ENCODE measurements at places on chromosomes 1 and 21.

DNA sequence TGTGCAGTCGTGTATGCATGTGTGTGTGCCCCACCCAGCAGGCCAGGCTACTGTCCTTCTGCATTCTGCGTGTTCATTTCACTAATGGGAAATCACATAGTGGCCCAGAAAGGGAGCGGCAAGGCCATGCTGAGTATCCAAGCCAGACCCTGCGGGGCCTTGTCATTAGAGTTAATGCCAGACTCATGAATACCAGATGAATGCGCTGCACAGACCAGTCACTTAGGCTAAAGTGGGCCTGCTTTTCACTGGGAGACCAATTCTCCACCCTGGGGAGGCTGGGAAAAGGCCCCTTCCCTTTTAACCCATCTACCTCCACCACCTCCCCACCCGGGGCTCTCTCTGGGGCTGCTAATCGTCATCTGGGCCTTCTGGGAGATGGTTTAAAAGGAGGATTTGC lies 17.0 kb upstream of the GRIK3 start:
- DNase-seq, result no peak

DNA sequence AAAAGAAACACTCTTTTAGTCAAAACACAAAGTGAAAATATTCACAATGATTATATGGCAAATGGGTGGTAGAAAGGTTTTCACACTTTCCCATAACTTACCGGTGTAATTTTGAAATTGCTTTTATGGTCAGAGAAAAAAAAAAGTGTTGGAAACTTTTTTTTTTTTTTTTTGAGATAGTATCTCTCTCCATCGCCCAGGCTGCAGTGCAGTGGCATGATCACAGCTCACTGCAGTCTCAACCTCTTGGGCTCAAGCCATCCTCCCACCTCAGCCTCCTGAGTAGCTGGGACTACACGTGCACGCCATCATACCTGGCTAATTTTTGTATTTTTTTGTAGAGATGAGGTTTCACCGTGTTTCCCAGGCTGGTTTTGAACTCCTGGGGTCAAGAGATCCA lies 3.3 kb downstream of the IFNGR2 start:
- no peak for DNase-seq

DNA sequence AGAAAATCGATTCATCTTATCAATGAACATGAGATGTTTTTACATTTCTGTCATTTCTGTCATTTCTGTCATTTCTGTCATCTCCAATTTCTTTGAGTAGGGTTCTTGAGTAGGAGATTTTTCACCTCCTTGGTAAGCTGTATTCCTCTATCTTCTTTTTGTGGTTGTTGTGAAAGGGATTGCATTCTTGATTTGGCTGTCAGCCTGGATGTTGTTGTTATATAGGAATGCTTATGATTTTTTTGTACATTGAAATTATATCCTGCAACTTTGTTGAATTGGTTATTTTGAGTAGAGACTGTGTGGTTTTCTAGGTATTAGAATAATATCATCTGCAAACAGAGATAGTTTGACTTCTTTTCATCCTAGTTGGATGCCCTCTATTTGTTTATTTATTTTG lies 1233.7 kb downstream of the PLA2G4A start:
- no peak for DNase-seq

DNA sequence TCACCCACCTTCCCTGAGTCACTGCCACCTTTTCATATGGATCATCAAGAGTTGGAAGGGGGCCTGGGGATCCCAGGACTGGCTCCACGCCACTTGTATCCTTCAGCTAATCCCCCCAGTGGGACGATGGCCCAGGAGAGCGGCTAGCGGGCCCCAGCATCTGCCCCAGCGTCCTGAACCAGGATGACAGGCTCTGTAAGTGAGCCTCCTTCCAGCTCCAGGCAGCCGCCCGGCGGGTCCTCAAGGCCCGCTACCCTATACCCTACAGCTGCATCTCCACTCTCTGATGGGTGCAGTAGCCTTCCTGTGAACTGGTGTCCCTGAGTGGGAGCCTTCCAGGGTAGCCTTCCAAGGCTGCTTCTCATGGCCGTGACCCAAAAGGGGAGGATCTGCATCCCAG lies 183.1 kb downstream of the ATG4C start:
- no peak for DNase-seq

DNA sequence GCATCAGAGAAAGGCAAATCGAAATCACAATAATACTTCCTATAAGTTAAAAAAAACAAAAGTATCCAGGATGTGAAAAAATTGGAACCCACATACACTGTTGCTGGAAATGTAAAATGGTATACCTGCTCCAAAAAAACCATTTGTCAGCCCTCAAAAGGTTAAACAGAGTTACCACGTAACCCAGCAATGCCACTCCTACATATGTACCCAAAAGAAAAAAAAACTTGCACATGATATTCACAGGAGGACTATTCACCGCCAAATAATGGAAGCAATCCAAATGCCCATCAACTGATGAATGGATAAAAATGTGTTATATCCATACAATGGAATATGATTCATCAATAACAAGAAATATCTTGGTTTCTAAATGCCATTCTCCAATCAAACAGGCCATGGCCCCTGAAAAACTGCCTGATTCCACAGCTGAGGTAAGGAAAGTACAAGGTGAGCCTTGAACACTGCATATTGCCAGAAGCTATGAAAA lies 38.8 kb upstream of the PSMG1 start:
- no peak for DNase-seq

- DNase-seq, result peak; percentile 36
These were observed 1.0 kb downstream of the ANGEL2 start for GRCh38 chr1:213014642-213015041.

DNA sequence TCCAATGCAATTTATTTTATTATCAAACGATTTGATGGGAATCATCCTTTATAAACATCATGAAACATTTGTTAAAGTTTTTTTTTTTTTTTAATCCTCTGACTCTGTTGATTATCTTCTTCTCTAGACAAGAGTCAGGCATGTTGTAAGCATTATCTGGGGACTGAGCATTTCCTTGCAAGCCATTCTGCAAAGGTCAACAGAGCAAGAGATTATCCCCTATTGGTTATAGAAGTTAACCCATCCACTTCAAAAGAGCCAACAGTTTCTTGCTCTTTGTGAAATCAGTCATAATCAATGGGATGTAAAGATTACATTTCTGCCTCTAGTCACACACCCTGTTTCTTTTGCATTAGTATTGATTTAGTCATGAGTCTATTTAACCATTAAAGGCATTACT lies 368.8 kb upstream of the ADGRL4 start:
- no peak for DNase-seq

DNA sequence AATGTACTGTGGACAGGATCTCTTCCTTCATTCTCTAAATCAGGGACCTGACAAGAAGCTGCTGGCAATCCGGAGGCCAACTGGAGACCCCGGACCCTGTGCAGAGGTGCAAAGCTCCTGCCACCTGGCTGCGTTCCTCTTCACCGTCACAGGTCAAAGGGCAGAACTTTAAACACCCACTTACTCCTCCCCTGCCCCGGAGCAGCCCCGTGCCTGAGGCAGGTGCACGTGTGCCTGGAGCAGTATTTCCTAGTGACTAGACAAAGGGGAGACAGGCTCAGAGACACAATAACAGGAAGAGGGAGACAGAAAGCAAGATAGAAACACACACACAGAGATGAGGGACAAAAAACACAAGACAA lies 6.6 kb upstream of the PIGC start:
- DNase-seq, result no peak

- DNase-seq, result no peak
These were observed 142.3 kb upstream of the KCNE2 start for GRCh38 chr21:34221331-34222030.

DNA sequence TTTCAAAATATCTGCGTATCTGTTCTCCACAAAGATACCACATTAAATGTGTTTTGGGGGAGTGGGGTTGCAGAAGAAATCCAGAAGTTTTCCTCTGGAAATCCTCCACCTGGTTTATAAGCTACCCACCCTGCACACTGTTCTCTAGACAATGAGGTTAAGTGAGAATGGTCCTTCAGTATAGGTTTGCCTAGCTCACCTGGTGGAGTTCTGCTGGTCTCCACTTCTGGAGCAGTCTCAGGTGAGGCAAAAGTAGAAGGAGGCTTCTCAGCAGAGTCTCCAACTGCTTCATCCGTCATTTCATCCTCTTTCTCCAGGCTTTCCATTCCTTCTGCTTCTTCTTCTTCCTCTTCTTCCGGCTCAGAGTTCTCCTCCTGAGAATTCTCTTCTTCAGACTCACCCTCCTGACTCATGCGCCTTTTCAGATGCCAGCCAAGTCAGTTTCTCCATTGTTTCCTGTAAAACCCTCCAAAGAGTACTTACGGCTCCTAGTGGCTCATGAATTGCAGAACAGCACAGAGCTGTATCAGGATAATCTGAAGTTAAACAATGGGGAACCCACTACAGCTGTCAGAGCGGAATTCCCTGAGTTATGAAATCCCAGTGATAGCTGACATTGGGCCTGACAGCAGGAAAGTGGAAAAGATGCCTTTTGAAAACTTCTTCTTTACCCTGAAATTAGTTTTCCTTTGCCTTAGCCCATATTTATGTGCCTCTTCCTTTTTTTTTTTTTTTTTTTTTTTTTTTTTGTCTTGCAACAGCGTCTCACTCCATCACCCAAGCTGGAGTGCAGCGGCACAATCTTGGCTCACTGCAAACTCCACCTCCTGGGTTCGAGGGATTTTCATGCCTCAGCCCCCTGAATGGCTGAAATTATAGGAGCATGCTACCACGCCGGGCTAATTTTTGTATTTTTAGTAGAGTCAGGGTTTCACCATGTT lies 38.5 kb downstream of the MSTO1 start:
- DNase-seq, result peak; percentile 64

DNA sequence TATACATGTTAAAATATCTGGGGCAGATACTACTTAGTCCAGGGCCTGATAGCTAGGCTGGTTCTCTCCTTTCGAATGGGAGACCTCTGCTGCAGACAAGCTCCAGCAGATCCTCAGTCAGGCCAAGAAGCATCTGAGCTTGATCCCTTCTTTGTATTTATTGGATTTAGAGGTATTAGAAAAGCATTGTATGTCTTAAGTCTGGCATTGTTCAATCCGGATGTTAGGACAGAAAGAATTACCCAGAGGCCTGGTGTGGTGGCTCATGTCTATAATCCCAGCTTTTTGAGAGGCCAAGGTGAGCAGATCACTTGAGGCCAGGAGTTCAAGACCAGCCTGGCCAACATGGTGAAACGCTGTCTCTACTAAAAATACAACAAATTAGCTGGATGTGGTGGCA lies 21.2 kb upstream of the EYA3 start:
- DNase-seq, result no peak

DNA sequence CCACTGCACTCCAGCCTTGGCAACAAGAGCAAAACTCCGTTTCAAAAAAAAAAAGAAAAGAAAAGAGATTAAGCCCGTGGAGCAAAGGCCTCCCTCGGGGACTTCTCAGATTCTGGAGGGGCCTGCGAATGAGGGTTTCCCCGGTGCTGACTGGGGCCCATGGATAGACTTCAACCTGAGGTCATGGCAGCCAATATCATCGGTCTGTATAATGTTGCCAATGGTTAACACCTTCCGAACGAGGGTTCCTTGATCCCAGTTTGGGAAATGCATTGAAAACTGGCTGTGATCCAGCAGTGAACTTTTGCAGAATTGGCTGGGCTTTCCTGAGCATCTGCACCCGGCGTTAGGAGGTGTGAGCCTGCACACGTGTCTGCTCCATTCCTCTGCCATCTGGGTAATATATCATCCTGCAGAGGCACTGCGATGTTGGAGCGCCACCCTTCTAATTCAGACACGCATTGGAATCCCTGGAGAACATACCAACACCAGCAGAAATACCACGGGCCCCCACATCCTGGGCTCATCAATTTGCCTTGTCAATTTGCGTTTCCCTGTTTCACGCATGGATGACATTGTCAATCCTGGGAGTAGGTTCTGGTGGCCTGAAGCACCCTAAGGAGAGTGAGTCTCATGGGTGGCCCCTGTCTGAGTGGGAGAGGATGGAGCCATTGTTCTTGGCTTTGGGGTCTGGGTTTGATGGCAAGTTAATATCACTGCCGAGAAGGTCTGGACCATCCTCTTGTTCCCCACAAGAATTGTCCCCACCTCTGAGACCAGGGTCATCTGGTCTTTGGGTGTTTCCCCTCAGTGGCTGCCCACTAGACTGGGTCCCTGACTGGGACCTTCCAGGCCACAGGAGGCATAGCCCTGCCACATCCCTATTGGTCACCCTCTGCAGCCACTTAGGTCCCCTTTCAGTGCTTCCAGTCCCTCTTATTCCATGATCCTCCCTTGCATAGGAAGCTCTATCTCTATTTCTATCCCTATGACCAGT lies 441.0 kb downstream of the PTPRU start:
- DNase-seq, result no peak

GRCh38 chr1:57599236-57599994 lies 175.6 kb upstream of the DAB1 start:
- DNase-seq, result no peak

DNA sequence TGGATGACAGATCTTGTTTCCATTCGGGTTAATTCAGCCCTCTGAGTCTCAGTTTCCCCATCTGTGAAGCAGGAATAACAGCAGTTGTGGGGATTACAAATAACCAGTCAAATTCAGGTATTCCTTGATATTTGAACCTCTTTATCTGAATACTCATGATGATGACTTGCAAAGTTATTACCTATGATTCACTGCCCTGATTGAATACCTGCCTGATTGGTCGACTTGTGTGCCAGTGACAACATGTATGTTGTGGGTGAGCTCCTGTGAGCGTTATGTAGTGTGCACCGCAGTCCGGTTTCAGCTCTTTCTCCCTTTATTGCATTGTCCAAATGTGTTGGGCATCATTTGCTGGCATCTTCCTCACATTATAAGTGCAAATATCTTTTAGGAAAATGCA lies 9.5 kb upstream of the TMEM61 start:
- DNase-seq, result no peak

GRCh38 chr1:106956721-106957120 lies 99.8 kb upstream of the PRMT6 start:
- no peak for DNase-seq

DNA sequence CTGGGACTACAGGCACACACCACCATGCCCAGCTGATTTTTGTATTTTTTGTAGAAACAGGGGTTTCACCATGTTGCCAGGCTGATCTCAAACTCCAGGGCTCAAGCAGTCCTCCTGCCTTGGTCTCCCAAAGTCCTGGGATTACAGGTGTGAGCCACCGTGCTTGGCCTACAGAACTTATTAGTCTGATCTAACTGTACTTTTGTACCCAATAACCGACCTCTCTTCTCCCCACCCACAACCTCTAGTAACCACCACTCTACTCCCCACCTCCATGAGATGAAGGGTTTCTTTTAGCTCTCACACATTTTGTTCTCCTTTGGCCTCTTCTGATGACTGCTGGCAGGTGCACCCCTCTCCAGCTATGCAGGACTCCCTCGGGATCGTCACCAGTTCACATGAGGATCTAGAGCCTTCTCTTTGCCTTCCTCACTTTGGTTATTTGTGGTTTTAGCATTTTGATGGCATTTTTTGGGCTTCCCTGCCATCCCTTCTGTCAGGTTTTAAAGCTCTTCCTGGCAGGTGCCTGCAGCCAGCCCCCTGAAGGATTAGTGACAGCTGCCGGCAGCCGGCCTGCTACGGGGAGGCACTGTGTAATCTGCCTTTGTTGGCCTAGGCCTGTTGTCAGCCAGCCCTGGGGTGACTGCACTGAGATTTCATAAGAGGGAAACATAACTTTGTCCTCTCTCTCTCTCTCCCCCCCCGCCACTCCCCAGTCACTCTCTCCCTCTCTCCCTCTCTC lies 99.8 kb upstream of the ATP1A1 start:
- DNase-seq, result no peak

GRCh38 chr1:5532811-5533210 lies 459.4 kb downstream of the NPHP4 start:
- no peak for DNase-seq

- no peak for DNase-seq
These were observed 2.5 kb downstream of the DR1 start for GRCh38 chr1:93348104-93348728.

- no peak for DNase-seq
These were observed 11.8 kb downstream of the PSEN2 start for GRCh38 chr1:226882187-226882586.

All from MV-4-11 (cell line).